GM23248 (cell line): ENCODE measurements at places on chromosomes 13 and 19. TPM values are rescaled to one million over a fixed set of nuclear protein-coding genes. Genes with fewer than 3 reads are reported as not detected.
A peak's percentile ranks its signal among the peaks of the same experiment; 100 is the strongest.

DNA sequence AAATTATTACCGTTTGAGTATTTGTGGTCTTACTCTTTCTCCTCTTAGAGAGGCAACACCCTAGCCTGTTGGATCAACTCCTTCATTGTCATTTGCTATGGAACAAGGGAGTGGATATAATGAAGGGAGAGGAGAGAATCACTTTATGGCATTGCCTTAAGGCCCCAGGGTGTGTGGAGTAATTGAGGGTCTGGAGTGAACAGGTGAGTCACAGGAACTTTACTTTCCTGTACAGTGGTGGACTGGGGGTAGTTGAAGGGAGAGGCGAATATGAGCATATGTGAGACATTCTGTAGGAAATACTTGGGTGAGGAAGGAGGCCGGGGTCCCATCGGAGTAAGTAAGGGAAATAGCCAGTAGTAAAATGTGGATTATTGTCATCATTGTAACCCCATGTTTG is 17.0 kb downstream of the DGKH start:
- DNase-seq: no peak

DNA sequence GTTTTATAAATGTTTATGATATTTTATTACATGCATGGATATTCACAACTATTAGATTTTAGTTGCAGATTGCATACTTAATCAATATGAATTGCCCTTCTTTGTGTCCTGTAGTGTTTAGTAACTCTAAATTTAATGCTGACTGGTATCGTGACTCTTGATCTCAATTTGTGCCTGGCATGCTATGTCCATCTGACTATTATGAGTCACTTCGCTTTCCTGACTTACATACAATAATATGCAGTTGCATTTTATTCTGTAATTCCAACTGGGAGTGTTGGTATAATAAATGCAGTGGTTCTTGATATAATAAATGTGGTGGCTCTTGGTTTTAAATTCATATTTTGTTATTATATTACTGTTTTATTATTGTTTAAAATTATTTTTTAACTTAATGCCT is 277.5 kb downstream of the LIG4 start:
- peak; percentile 32 for DNase-seq

- peak; percentile 55 for DNase-seq
Observed at GRCh38 chr13:43305416-43305815, 282.0 kb downstream of the DNAJC15 start.

DNA sequence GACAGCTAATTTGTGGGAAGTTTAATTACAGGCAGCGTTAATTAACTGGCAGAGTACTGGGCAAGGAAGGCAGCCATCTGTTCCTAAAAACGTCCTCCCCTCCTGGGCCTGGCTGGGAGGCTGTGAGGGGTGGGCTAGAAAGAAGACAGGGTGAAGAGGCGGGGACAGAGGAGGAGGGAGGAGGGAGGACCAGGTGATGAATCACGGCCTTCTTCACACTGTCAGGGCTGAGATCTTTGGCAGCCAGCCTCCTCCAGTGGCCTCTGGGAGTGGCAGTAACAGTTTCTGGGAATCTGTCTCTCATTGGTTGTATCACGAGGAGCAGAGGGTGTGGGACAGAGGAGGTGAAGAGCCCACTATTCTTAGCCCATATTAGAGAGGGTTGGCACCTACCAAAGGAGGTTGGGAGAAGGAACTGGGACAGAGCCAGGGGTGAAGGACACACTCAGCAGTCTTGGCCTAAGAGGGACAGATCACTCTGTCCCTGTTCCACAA is 9.6 kb upstream of the ZNRF4 start:
- peak; percentile 60 for DNase-seq

DNA sequence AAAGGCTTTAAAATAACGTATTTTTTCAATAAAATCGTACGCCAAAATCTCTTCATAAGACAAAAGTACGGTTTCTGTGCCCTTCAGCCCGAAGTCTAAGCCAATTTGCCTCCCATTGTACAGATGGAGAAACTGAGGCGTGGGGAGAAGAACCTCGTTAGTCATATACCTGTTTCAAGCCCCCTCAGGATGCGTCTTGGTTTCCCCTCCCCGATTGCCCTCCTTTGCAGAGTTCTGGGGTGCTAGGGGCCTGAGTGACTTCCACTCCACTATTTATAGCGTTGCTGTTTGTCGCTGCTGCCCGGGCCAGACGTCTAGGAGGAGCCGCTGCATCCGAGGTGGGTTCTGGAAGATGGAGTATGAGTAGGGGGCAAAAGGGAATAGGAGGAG is 2.3 kb upstream of the LTBP4 start:
- no peak for DNase-seq

DNA sequence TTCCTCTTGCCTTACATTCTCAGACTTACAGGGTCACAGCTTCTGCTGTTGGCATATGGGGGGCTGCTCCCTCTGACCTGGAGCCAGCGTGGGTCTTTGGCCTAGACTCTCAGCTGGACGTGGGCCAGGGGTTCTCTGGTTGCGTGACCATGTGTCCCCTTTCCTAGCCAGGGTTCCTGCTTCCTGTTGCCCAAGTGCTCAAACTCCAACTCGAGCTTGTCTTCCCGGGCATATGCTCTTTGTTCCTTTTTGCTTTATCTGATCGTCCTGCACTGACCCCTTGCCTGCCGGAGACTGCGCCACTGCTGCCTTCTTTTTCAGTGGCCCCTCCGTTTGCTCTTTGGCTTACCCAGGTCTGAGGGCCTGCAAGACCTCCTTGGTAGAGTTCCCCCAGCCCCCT is 25.3 kb upstream of the GPR183 start:
- no peak for DNase-seq

DNA sequence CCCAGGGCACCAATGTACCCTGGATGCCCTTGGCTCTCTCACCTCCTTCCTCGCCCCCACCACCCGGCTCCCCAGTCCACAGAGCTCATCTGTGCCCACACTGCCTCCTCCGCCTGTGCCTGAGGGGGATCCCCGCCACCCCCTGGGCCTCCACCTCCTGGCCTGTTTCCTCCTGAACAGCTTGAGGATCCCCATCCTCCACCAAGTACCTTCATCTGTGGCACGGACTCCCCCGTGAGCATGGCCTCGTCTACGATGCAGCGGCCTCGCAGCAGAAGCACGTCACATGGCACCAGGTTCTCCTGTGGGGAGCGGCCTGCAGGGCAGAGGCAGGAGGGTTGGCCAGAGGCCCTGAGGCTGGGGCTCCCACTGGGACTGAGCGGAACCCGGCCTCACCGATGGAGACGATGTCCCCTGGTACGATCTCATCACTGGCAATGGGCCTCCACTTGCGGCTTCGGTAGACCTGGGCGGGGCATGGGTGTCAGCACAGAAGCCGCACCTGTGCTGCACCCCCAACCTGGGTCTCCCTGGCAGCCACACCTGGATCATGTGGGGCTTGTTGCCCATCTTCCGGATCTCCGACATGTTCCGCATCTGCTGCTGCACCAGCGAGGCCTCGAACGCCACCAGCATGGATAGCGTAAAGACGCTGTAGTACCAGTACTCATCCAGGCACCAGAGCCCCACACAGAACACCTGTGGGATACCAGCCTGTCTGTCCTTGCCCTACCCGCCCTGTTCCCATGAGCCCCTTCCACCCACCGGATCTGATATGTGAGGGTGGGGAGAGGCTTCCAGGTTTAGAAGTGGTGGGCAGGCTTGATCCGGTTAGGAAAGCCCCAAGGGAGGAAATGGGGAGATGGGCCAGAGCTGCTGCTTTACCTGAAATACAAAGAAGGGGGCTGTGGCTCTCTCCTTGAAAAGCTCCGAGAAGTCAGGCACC is 6.8 kb downstream of the ATP13A1 start:
- DNase-seq: no peak

GRCh38 chr13:110869805-110870706 is 44.8 kb downstream of the ANKRD10 start:
- DNase-seq: peak; percentile 100

GRCh38 chr13:101919541-101920181 is 467.2 kb downstream of the ITGBL1 start:
- peak; percentile 32 for DNase-seq

GRCh38 chr13:75910591-75910990 is 274.5 kb downstream of the LMO7 start:
- no peak for DNase-seq

DNA sequence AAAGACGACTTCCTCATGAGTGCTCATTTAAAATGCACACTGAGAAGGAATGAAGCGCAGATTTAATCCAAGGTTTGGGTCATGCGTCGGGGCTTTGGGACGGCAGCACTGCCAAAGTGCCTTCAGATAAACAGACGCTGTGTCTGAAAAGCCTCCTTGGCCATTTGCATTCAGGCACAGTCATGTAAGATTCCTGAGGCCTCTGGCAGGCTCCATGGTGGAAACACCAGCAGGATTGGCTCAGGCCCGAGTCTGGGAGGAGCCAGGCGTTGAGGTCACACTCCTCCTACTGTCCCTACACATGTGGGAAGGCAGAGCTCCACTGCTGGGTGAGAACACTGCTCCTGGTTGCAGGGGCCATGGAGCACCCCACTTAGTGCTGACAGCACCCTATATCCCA is 113.3 kb upstream of the KL start:
- DNase-seq: peak; percentile 83

GRCh38 chr19:41367848-41368301 is 3.9 kb upstream of the B9D2 start:
- peak; percentile 94 for DNase-seq

- no peak for DNase-seq
Observed at GRCh38 chr13:70297189-70297616, 189.0 kb upstream of the KLHL1 start.

DNA sequence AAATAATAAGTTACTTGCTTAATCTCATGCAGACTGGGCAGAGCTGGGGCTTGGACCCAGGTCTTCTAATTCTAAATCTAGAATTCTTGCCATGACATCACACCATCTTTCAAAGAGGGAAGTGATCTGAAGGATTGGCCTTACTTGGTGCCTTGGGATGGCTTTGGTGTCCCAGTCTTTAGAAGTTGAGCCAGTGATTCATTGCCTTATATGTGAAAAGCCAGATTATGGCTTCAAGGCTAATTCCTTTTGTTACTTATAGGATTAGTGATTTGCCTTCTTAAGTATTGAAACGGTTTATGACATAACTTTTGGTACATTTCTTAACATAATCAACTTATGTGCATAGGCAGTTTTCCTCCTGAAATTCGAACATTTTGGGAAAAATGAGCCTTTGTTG is 14.9 kb downstream of the COG3 start:
- no peak for DNase-seq

DNA sequence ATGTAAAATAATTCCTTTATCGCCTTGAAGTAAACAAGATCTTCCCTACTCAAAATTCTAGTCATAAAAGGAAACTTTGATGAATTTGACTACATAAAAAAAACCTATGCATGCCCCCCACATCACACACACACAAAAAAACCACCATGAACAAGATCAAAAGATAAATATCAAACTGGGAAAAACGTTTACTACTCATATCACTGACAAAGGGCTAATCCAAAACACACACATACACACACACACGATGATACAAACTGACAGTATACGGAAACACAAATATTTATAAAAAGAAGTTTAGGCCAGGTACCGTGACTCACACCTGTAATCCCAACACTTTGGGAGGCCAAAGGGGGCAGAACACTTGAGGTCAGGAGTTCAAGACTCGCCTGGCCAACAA is 61.9 kb downstream of the TSC22D1 start:
- no peak for DNase-seq

- DNase-seq: no peak
Observed at GRCh38 chr13:29125934-29126424, 305.8 kb downstream of the MTUS2 start.

DNA sequence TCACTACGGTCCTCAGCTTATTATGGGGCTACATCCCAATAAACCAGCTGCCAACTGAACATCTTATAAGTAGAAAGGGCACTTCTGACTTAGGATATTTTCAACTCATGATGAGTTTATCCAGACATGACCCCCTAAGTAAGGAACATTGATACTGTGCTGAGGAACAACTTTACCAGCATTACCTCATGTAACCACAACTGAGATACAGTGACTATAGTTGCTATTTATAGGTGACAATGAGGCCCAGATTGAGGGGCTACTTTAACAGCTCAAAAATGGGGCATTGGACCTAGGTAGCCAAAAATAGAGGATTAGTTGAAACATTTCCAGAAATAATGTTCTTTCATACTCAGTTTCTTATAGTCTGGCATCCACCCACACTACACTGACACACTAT is 26.8 kb downstream of the SKA3 start:
- peak; percentile 4 for DNase-seq

DNA sequence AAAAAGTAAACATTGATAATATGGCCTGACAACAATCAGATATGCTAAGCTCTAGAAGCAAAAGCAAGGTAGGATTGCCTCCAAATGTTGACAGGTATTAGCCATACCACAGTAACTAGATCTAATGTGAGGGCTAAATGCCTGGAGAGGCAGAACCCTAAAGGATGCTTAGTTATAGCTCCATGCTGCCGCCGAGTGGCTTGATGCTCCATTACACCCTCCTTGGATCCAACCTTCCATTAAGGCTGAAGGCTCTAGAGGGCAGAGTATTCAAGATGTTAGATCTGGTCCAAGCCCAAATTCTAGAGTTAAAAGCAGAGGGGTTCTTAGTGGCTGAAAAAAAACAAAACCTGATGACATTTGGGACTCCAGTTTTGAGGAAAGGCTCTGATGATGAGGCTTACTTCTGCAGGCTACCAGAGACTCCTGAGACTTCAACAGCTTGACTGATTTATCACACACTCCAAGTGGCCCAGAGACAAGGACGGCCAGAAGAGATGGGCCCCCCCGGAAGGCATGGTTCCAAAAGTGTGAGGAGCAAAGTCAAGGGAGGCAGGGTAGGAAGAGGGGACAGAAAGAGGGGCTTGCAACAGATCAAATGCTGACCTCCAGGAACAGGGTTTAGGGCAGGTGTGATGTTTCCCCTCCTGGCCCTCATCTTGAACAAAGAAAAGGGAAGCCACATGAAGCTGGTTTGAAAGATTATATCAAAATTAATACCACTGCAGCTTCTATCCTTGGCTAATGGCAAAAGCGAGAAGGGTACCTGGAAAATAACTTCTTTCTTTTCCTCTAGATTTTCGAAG is 21.9 kb upstream of the CPB2 start:
- DNase-seq: peak; percentile 86

PSG6 gene
- not detected in 2 replicates for total RNA-seq

PTPRS gene
- total RNA-seq: 196 and 215 TPM in 2 replicates

OR1I1 gene
- not detected in 2 replicates for total RNA-seq

LGALS14 gene
- total RNA-seq: not detected in 2 replicates

ONECUT3 gene
- total RNA-seq: not detected in 2 replicates
